LHCN-M2 (cell line): ENCODE measurements at places on chromosomes 11 and 22.

DNA sequence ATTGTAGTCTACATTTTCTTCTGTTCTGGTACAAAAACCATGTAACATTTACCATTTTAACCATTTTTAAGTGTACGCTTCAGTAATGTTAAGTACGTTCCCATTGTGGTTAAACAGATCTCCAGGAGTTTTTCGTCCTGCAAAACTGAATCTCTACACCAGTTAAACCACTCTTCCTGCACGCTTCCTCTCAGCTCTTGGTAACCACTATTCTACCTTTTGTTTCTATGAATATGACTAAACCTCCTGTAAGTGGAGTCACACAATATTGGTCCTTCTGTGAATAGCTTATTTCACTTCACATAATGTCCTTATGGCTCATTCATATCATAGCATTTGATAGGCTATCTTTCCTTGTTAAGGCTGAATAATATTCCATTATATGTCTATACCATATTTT lies 7.1 kb upstream of the EXT2 start:
- no peak for DNase-seq

DNA sequence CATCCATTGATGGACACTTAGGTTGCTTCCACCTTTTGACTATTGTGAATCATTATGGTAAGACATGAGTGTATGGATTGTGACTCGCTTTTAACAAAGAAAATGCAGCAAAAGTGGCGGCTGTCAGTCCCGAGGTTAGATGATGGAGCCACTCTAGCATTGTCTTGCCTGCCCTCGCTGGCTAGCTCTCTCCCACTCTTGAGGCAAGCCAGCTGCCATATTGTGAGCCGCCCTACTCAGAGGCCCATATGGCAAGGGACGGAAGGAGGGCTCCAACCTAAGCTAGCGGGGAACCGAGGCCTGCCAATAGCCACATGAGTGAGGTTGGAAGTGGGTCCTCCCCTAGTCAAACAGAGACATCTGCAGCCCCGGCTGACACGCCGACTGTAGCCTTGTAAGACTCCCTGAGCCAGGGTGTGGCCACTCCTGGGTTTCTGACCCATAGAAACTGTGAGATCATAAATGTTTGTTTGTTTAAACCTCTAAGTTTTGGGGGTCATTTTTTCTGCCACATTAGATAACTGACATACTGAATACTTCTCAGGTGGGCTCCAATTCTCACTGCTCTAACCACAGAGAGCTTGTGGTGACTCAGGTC lies 160.2 kb downstream of the LDLRAD3 start:
- no peak for DNase-seq

DNA sequence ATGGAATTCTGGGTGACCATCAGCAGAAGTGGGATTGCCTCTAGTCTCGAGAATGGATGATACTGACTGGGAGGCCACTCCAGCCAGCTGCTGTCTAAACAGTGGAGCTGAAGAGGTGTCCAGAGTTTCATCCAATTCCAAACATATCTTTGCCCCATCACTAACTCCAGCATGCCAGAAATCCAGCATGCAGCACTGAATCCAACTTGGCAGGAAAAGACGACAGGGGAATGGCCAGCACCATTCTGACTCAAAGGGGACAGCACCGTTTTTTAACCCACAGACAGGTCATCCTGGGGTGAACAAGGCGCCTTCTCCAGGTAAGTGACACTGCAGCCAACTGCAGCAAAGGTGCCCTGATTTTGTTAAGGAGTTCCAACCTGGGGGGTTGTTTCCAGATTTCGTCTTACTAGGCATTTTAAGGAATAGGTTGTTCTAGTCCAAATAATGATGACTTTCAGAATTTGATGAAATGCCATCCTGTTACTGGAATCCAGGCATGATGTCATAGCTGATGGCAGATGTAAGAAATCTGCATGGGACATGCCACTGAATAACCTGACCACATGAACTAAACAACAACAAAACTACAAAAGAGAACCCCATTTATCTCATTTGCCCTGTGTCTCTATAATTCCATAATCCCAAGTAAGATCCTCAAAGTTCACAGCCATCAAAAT lies 32.3 kb downstream of the FEZ1 start:
- DNase-seq: no peak

- no peak for DNase-seq
Measured at GRCh38 chr11:74212533-74212932, 41.4 kb downstream of the PPME1 start.

- DNase-seq: peak; percentile 36
Measured at GRCh38 chr11:112651386-112651785, 309.8 kb upstream of the NCAM1 start.

- DNase-seq: peak; percentile 44
Measured at GRCh38 chr22:38148245-38148644, 33.4 kb downstream of the PLA2G6 start.

- peak; percentile 89 for DNase-seq
Measured at GRCh38 chr11:20367313-20367948, 3.9 kb downstream of the HTATIP2 start.

DNA sequence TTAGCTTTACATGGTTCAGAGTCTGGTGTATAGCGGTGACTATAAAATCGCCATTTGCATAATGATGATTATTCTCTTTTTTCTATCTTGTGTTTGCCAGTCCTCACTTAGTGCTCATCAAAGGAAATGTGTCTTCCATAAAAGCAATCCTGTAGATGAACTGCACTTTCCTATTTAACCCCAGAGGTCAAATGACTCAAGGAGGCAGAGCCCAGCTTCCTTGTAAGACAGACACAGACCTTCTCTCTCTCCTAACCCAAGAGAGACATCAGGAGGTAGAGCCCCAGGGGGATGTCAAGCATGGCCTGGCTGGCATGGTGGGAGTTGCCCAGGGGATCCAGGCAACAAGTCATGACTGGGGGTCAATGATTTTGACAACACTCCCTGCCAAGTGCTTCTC lies 46.9 kb upstream of the CRTAM start:
- DNase-seq: peak; percentile 42

DNA sequence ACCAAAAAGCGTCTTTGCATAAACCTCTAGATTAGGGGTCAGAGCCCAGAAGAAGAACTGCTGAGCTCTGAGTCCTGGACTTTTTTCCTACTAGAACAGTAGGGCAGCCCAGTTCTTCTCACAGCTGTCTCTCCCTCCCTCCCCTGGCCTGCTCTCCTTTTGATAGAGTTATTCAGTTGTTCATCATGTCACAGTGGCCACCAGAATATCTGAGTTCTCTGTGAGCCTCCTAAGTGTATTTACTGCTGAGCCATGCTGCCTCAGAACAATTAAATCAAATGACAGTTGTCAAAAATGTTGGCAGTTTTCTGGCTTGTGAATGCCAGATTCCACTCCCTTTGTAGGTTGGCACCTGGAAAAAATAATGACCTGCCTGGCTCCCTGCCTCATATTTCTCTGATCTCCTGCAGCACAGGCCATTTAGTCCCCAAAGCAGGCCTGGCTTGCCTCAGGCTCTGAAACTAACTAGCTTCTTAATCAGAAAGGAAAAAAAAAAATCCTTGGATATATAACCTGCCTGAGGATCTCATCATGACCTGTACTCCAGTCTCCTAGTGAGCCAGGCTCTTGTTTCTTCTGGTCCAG lies 377.4 kb upstream of the LARGE1 start:
- no peak for DNase-seq

DNA sequence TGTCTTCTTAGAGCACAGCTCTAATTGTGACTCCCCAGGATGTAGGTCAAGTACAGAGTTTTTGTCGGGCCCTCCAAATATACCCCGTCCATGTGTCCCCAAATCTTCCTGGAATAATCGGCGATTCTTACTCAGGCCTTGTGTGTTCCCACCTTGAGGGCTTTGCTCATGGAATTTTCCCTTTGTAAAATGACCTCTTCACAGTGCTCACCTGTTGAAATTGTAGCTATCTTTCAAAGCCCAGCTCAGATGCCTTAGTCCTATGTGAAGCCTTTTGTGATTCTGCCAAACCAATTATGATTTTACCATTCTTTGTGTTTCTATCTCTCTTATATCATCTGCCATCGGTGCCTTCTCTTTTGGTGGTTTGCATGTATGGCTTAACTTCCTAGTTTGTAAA lies 30.1 kb upstream of the RAG2 start:
- DNase-seq: no peak

GRCh38 chr11:27907091-27907490 lies 200.9 kb downstream of the KIF18A start:
- DNase-seq: no peak

GRCh38 chr11:12871241-12871640 lies 137.9 kb upstream of the RASSF10 start:
- no peak for DNase-seq

- DNase-seq: no peak
Measured at GRCh38 chr11:25838918-25839625, 492.9 kb upstream of the ANO3 start.
